ENCODE measurements at places on chromosomes 2 and 18. TPM values are rescaled to one million over a fixed set of nuclear protein-coding genes. Genes with fewer than 3 reads are reported as not detected.

GPR35 gene
- polyA plus RNA-seq = 0.89 TPM

PLA2R1 gene
- not detected for polyA plus RNA-seq

WDPCP gene
- polyA plus RNA-seq = 4.3 TPM

GAL3ST2 gene
- polyA plus RNA-seq = not detected

MIB1 gene
- polyA plus RNA-seq = 1.9 TPM

ARL6IP6 gene
- 23.5 TPM for polyA plus RNA-seq

SOX11 gene
- not detected for polyA plus RNA-seq

LTBP1 gene
- polyA plus RNA-seq = not detected

HK2 gene
- polyA plus RNA-seq = 0.19 TPM

EFR3B gene
- 0.08 TPM for polyA plus RNA-seq

ABCG5 gene
- polyA plus RNA-seq = not detected

SLC8A1 gene
- polyA plus RNA-seq = 0.11 TPM

PSTPIP2 gene
- 27.7 TPM for polyA plus RNA-seq

SLC19A3 gene
- not detected for polyA plus RNA-seq

SP5 gene
- not detected for polyA plus RNA-seq

ELOA2 gene
- not detected for polyA plus RNA-seq

AGXT gene
- polyA plus RNA-seq = not detected

KYNU gene
- 0.84 TPM for polyA plus RNA-seq

PROKR1 gene
- polyA plus RNA-seq = not detected

TMEM150A gene
- 12.0 TPM for polyA plus RNA-seq

IL36RN gene
- not detected for polyA plus RNA-seq

MTA3 gene
- polyA plus RNA-seq = 7.5 TPM

NMUR1 gene
- polyA plus RNA-seq = 37.2 TPM

C2orf81 gene
- polyA plus RNA-seq = not detected

SERPINE2 gene
- 17.9 TPM for polyA plus RNA-seq

All from immature natural killer cell (primary cell).